T-helper 17 cell (primary cell): ENCODE measurements at places on chromosomes 7 and 10. TPM values are rescaled to one million over a fixed set of nuclear protein-coding genes. Genes with fewer than 3 reads are reported as not detected.

Gene RBP3
- total RNA-seq, result not detected

Gene ANXA8
- total RNA-seq, result not detected

Gene HKDC1
- total RNA-seq, result 8.2 TPM

Gene SPDYE2
- total RNA-seq, result 0.21 TPM

Gene ACSM6
- not detected for total RNA-seq

Gene SORCS1
- total RNA-seq, result not detected

Gene SPAM1
- total RNA-seq, result not detected

Gene GRM3
- total RNA-seq, result not detected

Gene HOXA7
- total RNA-seq, result not detected

Gene TSPAN13
- total RNA-seq, result 1.4 TPM

Gene ZFAND4
- 26.2 TPM for total RNA-seq

Gene EN2
- total RNA-seq, result not detected

Gene SFRP5
- not detected for total RNA-seq

Gene ADCY1
- not detected for total RNA-seq

Gene TECTB
- not detected for total RNA-seq

Gene PCDH15
- total RNA-seq, result not detected
